NAMALWA (cell line): ENCODE measurements at places on chromosomes 6 and 20.

DNA sequence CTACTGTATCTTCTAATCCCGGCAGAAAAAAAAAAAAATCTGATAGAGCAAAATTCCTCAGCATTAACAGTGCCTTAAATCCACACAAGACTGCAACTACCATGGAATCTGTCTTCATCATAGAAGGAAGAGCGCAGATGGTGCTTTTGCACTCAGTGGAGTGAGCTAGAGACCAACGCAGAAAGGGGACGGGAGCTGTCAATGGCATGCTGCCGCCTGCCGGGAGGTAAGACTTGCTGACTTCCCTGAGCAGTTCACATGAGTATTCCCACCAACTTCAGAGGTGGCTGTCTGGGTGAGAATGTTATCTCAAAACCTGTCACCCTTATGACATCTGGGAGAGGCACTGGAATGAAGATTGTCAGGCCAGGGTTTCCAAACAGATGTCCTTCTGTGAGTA is 35.6 kb downstream of the DZANK1 start:
- DNase-seq = no peak

DNA sequence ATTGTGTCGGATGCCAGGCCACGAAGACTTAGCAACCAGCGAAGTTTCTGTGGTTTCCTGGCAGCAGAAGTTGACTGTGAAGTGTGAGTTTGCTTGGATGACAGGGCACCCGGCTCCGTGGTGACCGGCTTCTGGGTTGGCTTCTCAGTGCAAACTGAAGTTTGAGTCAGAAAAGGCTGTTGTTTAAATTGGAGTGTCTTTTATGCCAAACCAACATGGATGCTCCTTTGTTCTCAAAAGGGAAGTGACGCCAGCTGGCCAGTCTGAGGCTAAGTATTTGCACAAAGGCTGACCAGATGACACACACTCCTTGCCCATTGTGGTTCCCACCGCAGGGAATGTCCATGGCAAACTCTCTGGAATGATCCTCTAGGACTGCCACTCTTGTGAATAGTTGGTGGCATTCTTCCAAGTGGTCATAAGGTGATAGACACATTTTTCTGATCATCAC is 164.8 kb upstream of the QKI start:
- DNase-seq = no peak

- no peak for DNase-seq
Measured at GRCh38 chr6:144177726-144178125, 27.4 kb downstream of the STX11 start.

DNA sequence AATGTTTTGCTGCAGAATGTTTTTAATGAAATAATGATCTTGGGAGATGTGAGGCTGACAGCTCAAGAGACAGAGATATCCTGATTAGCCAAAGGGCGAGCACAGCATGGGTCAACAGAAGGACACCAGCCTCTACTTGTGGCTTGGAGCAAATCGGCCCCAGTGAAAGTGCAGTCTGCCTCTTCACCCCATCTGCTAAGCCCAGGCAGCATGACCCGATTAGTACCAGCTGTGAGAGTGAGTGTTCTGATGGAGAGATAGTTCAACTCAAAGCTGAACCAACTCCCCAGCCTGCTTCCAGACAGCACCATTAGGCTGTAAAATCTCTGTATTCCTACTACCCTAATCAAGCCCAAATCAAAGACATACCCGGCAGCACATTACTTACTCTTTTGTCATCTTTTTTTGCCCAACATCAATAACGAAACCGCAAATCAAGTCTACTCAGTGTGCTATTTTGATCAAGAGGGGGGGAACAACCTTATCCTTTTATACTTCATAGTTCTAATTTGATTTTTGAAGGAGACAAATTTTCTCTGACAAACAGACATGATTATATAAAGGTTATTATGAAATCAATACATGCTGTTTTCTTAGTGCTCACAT is 514.1 kb upstream of the NRSN1 start:
- DNase-seq = no peak

DNA sequence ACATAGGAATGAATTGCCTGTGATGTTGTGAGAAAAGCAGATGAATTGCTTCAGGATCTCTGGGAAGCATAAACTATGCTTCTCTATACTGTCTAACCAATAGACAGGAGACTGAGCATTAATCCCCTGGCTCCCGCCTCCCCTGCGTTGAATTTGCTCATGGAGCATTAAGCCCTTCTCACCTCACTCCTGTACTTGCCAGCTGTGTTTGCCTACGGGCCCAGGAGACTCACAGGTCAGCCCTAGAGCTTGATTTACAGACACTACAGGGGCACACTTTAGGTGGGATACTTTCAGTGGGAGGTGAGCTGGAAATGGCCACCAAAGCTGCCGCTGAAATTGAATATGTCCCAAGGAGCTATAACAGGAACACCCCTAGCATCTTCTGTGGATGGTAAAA is 418.7 kb downstream of the CBLN4 start:
- DNase-seq = no peak

DNA sequence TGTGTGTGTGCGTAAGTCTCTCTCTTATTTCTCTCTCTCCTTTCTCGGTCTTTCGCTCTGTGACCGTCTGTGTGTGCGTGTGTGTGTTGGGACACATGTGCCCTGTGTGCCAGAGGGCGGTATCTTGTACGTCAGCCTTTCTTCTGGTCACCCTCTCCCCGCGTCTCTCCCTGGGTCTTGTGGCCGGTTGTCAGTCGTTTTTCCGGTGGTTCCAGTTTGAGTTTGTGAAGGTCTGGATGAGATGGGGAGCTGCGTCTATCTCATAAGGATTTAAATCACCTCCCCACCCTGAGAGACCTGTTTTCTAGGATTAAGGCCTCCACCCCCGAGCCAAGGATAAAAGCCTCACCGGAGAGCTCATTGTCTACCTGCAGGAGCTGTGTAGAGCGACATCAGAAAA is 295.5 kb upstream of the ZNF337 start:
- no peak for DNase-seq

DNA sequence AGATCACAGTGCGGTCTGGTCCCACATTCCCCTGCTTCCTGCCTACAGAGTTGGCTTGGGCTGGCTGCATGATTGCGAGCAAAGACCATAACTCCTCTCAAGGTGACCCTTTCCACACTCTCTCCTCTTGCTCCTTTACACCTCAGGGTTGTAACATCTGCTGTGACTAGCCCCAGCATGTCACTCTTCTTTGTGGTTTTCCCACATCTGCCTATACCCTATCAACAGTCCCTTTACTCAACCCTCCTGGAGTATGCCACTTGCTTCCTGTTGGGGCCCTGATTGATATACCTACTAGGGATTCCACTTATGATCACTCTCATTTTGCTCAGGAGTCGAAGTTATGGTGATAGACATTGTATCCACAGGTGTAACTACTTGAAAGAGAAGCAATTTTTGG is 58.9 kb upstream of the SGK1 start:
- DNase-seq = no peak

- no peak for DNase-seq
Measured at GRCh38 chr6:1231941-1232340, 80.0 kb upstream of the FOXQ1 start.

GRCh38 chr6:47308552-47309290 is 984 bp downstream of the TNFRSF21 start:
- peak; percentile 42 for DNase-seq

GRCh38 chr6:82419132-82419581 is 55.5 kb downstream of the TPBG start:
- no peak for DNase-seq

- peak; percentile 56 for DNase-seq
Measured at GRCh38 chr6:125811259-125811658, 20.5 kb downstream of the NCOA7 start.

- DNase-seq = no peak
Measured at GRCh38 chr6:111837007-111837406, 36.2 kb downstream of the FYN start.

- peak; percentile 69 for DNase-seq
Measured at GRCh38 chr6:149750136-149750609, 632 bp downstream of the PCMT1 start.
